Dermis blood vessel endothelial cell (primary cell): ENCODE measurements at places on chromosomes 12 and 14. TPM values are rescaled to one million over a fixed set of nuclear protein-coding genes. Genes with fewer than 3 reads are reported as not detected.

The STAT6 gene
- total RNA-seq = 39.6 and 40.5 TPM in 2 replicates

- DNase-seq = no peak
These were observed 1.6 kb downstream of the MAPK1IP1L start for GRCh38 chr14:55053018-55053417.

The HRK gene
- not detected in 2 replicates for total RNA-seq

DNA sequence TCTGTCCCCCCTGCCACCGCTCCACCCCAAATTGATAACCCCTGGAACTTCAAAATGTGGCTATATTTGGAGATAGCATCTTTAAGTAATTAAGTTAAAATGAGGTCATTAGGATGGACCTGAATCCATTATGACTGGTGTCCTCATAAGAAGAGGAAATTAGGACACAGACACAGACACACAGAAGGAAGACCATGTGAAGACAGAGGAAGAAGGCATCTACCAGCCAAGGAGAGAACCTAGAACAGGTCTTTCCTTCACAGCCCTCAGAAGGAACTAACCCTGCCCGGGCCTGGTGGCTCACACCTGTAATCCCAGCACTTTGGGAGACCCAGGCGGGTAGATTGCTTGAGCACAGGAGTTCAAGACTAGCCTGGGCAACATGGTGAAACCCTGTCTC is 3.6 kb upstream of the HRK start:
- no peak for DNase-seq

DNA sequence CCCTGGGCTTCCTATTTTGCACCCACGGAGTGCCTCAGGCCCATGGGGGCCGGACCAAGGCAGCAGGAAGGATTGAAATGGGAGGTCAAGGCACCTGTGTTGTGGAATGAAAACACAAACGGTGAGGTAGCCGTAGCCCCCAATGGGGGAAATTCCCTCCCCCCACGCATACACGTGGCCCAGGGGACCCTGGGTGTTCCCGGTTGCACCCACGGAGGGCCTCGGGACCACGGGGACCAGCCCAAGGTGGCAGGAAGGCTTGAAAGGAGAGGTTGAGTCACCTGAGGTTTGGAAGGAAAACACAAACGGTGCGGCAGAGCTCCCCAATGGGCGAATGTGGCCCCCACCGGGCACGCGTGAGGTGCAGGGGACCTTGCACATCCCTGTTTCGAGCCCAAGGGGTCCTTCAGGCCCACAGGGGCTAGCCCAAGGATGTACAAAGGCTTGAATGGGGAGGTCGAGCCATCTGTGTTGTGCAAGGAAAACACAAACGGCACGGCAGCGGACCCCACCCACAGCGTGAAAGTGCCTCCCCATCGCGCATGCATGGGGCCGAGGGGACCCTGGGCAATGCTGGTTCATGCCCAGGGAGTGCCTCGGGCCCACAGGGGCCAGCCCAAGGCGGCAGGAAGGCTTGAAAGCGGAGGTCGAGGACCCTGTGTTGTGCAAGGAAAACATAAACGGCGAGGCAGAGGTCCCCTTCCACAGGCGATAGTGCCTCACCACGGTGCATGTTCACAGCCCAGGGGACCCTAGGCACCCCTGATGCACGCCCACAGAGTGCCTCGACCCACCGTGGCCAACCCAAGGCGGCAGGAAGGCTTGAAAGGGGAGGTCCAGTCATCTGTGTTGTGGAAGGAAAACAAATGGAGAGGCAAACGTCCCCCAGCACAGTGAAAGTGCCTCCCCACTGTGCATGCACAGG is 376.7 kb downstream of the ALG10 start:
- DNase-seq = no peak

DNA sequence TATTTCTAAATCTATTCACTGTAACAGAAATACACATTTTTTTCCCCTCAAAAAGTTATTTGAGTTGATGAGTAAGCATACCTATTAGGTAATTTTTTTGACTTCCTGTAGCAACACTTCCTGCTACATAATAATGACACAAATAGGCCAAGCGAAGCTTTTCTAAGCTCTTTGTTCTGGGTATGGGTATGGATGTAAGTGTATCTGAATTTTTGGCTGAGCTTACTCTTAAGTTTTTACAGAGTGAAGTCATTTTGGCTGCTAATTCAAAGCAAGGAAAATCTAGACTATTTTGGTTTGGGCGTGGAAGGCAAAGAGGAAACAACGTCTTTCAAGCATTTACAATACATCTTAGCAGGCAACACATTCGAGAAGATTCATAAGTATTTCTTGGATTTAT is 1206.0 kb upstream of the FLRT2 start:
- DNase-seq = peak; percentile 87

DNA sequence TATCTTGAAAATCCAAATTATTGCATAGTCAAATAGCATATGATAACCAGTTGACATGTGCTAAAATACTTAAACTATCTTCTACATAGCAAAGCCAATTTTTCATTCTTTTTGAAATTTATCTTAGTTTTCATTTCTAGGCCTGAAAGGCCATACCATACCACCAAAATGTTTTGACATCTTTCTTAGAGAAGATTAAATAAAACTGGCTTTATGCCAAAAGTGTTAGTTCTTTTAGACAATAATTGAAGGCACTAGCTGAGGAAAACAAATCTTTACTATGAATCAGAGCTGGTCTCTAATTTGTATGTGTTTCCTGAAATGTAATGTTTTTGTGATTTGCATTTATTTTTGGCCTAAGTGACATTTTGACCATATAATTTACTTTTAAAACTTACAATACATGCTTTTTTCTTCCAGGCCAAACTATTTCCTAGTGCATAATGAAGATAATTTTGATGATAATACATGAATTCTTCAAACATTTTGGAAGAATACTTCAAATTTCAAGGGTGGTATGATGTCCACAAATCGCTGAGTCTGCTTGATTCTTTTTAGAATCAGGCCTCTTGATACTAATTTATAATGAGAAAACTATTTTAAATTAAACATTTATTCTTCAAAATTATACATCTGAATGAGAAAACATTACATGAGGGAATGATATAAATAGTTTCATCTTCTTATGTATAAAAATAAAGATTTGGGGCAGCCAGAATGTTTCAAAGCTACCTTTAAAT is 6.5 kb upstream of the KCNMB4 start:
- peak; percentile 7 for DNase-seq

The RNU4-1 gene
- total RNA-seq = under 0.01 TPM in 2 replicates

The KLHL42 gene
- 23.6 and 33.4 TPM in 2 replicates for total RNA-seq

- no peak for DNase-seq
These were observed 230.7 kb upstream of the RTL1 start for GRCh38 chr14:101134161-101134631.

DNA sequence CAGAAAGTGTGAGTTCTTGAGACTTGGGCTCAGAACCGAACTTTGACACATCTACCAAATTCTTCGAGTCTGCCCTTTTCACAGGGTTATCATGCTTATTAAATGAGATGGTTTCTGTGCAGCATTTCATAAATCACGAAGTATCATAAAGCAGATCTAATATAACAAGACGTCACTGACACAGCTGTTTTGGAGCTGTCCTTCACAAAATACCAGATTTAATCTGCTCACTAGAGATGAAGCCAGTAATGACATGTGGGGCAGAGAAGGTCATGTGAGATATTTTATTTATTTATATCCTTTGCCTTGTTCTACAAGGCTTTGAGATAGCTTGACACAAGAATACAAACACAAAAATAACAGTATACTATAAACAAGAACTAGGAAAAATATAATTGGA is 127.0 kb downstream of the RPAP3 start:
- no peak for DNase-seq
